ENCODE measurements at places on chromosomes 7 and 10. TPM values are rescaled to one million over a fixed set of nuclear protein-coding genes. Genes with fewer than 3 reads are reported as not detected.

DNA sequence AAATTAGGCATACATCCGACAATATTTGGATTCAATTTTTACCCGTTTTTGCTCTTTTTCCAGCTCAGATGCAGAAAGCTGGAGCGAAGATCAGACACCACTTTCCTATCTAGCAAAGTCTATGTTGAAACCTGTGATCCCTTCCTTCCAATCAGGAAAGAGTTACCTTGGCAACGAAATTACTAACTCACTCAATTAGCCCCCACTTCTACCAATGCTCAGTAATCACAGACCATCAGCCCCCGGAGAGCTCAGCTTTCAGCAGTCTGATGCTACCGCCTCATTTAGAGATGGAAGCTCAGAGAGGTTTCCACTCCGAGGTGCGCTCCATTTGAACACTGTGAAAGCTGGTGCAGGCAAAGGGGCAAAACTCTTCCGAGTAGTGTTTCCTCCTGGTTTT is 6.7 kb downstream of the FRAT1 start:
- DNase-seq: no peak

DNA sequence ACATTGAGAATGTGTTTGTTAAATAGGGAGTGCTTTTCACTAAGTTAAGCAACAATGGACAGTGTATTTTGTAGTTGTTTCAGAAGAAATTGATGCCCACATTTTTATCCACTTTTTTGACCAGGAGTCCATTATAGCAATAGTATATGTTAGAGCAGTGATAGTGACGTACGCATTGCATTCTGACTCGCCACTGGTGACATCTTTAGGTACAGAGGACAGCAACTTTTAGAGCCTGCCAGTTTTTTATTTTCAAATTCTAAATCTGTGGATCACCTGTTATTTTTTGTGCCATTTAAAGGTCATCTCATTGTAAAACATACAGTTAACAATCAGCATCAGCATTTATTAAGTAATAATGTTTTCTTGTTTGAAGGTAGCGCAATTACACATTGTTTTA is 1.4 kb downstream of the UBE2D1 start:
- no peak for DNase-seq

DNA sequence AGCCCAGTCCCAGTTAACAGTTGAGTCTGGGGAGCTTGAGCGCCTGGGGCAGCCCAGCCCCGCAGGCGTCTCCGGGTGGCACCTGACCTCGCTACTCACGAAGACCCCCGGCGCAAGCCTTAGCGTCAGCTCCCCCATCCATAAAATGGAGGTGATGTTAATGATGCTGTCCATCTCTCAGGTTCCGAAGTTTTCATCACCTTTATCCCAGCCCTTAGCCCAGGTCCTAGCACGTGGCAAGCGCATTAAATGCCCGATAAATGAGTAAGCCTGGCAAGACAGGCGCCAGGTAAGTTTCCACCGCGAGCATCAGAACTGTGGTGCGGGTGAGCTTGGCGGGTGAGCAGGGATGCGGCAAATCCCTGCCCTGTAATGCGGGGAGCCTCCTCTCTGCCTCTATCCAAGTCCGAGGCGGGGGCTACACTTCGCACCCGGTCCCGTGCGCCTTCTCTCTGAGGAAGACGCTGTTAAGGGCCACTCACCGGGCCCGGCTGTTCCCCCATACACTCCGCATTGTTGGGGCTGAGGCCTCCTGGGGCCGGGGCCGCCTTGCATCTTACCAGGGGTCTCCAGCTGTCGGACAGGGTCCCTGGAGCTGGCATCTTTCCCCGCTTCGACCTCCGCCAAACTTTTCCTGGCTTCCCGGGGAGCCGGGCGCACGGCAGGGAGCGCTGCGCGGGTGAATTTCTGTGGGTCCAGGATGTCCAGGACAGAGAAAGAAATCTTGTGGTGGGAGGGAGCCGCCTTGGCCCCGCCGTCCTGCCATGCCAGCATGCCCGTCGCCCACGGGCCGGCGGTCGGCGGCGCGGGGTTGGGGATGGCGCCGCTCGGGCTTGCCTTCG is 444 bp downstream of the NKX1-2 start:
- no peak for DNase-seq

DNA sequence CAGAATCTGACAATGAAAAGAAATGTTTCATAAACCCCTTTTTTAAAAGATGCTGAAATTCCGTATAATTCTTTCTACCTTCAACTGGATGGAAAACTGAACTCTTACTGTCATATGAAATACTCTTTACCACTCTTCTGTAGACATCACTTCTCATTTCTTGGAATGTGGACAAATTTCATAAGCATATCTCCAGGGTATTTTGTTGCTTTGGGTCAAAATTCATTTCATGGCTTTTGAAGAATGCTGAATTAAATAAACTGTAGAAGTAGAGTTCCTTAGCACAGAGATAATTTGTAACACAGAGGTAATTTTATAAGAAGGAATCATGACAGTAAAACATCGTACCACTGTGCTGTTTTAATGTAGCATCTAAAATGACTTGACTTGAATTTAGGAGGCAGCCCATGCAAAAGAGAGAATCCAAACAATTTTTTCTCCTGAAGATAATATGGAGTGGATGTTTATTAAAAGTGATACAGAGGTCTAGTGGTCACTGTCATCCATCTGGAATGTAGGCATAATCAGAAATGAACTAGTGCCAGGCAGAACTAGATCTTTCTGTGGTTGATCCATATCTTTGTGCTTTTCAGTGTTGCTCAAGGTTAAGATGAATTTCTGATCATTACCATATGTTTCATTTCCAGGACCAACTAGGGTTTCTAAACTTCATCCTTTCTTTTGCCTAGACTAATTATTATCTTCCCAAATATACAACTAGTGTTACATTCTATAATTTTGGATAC is 492.0 kb downstream of the KIF20B start:
- no peak for DNase-seq

DNA sequence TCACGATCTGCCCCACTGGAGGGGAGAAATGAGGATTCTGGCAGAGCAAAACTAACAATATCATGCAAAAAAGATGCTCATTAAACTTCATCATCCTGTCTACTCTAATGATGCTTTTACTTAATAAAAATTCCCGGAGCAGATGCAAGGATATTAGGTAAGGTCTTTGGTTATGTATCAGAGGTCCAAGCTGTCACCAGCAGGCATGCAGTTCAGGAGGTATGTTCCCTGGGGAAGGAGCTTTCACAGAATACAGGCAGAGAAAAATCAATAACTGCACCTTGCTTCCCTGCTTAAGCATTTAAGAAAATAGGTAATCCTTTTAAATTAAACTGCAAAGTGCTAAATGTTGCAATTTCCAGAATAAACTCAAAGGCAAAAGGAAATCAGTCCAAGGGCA is 81.6 kb upstream of the C1QL3 start:
- DNase-seq: no peak

Gene LIPN
- total RNA-seq: not detected

GRCh38 chr10:55024713-55025112 is 223.7 kb upstream of the PCDH15 start:
- no peak for DNase-seq

GRCh38 chr7:104984585-104985258 is 29.3 kb upstream of the KMT2E start:
- DNase-seq: no peak

- no peak for DNase-seq
Observed at GRCh38 chr7:41855798-41856197, 152.9 kb upstream of the INHBA start.

- no peak for DNase-seq
Observed at GRCh38 chr7:104814126-104814525, 199.9 kb upstream of the KMT2E start.

GRCh38 chr10:122550983-122551382 is 9.6 kb upstream of the DMBT1 start:
- DNase-seq: no peak

Gene TDRD1
- total RNA-seq: not detected

GRCh38 chr10:107103174-107104025 is 61.1 kb downstream of the SORCS1 start:
- DNase-seq: no peak

DNA sequence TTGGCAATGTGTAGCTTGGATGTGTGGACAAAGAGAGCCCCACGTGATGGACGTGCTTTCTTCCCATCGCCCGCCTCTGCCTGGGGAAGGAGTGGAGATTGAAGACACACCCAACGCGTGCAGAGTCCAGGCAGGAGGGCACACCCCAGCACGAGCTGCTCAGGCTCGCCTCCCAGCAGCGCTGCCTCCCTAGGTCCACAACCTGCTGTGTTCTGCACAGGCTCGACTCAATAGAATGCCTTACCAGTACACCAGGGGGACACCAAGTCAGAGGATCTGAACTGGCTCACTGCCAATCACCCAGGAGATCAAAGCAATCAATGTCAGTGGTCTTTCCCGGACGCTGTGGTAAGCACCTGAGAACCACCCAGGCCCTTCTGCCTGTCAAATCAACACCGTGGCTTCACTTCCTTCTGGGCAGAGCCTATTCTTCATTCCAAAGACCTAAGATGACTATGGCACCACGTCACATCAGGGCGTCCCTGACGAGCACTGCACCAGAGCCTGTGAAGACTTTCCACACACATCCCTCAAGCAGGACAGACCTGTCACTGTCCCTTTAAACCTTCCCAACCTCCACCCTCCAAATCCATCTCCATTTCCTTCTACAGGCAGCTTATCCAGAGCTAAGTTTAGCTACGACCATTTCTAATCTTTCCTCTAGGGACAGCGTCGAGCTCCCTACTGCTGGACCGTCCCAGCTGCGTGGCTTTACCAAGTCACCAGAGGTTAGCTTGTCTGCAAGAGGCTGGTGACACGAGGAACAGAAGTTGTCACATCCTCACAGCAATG is 72.3 kb downstream of the AMZ1 start:
- no peak for DNase-seq

Gene SLC13A1
- total RNA-seq: not detected

GRCh38 chr7:94195813-94196212 is 191.7 kb upstream of the BET1 start:
- no peak for DNase-seq

GRCh38 chr7:91683823-91684222 is 196.7 kb downstream of the MTERF1 start:
- DNase-seq: no peak

Gene ADAM22
- 6.3 TPM for total RNA-seq

DNA sequence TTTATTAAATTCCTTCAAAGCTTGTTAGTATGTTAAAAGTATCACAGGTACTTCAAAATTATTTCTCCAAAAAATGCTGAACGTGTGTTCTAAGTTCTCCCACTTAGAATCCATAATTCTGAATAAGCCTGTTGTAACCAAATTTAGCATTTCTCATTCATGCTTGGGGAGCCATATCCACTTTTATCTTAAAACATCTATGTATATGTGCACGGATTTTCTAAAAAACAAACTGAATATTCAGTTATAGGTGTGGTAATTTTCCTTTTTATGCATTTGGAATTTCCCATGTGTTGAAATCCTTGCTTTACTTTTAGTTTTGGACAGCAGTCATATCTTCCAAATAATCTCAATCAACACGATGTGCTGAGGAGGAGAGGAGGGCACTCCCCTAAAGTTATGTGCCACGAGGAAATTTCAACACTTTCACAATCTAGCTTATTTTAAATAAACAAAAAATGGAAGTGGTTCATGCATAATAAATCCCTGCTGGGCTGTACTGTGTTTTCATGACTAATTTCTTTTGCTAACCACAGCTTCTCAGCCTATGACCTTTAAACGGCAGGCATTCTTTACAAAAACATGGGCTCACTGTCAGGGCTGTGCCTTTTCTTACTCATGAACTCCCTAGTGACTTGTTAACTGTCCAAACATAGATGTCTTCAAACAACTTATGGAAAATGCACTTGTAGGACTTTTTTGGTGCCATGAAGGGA is 380.3 kb upstream of the SEMA3C start:
- no peak for DNase-seq

- DNase-seq: no peak
Observed at GRCh38 chr10:110698340-110698739, 54.2 kb downstream of the RBM20 start.

GRCh38 chr7:47344171-47344955 is 237.5 kb downstream of the TNS3 start:
- DNase-seq: no peak

Gene SPDYE18
- 0.89 TPM for total RNA-seq

- DNase-seq: no peak
Observed at GRCh38 chr10:7519351-7519750, 108.5 kb upstream of the SFMBT2 start.

Gene GPR15LG
- total RNA-seq: not detected

DNA sequence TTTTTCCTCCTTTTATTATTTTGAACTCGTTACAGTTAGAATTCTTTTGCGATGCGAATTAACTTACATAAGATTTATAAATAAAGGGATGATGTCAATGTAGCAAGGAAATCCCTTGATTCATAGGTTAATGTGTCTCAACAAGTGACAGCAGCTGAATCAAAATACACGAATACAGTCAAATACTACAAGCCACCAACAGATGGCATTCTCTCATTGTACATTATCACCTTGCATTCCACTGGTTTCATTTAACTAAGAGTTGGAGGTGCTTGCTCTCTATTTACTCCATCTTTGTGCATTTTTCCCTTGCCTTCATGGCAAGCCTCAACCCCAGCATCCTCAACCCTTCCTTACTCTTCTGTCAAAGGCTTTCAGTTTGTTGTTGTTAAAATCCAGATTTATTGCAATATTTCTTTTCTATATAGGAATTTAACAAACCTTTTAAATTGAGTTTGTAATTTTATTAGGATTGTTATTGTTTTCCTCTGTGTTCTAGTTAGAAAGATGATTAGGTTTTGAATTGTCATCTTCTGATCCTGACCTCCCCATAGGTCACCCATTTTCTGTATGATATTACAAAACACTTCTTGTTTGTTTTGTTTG is 78.3 kb downstream of the SLC25A40 start:
- DNase-seq: no peak

DNA sequence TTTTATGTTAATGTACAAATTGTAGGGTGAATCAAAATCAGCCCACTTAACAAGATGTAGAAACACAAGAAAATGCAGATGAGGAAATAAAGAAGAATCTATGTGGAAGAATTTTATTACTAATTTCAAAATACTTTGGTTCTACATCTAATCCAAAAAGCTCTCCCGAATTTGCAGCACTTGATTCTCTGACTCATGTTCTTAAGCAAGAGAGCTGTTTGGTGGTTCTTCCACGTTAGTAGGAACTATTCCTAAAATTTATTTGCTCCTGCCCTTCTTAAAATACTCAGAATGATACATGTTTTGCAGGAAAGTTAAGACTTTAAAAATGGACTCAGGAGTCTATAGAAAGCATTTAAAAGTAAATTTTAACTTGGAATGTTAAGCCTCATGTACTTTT is 91.8 kb downstream of the ZMYND11 start:
- DNase-seq: no peak

GRCh38 chr10:127577376-127578258 is 28.5 kb downstream of the NPS start:
- no peak for DNase-seq
